ENCODE measurements at places on chromosomes 5 and 9.

- DNase-seq, result no peak
These were observed 97.7 kb downstream of the FNBP1 start for GRCh38 chr9:129945314-129945713.

GRCh38 chr5:73125289-73125688 lies 4.9 kb downstream of the TMEM171 start:
- DNase-seq, result no peak

GRCh38 chr5:76736679-76737556 lies 21.0 kb downstream of the F2R start:
- no peak for DNase-seq

- no peak for DNase-seq
These were observed 643.0 kb upstream of the RGMB start for GRCh38 chr5:98130261-98131035.

DNA sequence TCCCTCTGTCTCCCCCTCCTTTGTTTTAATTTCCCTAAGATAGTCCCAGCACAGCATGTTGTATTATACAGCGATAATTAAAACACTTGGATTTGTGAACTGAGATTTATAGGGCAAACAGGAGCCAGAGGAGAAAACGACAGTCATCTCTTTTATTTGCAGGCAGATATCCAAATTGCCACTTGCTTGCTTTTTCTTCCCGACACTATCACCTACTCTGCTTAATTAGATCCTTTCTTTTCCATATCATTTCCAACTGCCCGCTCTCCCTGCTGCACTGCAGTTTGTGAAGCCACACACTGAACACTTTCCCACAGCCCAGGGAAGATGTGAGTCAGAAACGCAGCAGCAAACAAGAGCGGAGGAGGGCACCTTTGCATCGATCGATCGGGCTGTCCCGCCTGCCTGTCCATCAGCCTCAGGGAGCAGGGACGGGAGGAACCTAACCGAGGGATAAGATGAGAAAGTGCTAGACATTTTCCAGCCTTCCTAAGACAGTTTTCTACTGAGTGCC lies 35.8 kb upstream of the SPRY4 start:
- DNase-seq, result no peak

- DNase-seq, result no peak
These were observed 40.5 kb upstream of the PJA2 start for GRCh38 chr5:109450129-109450877.

DNA sequence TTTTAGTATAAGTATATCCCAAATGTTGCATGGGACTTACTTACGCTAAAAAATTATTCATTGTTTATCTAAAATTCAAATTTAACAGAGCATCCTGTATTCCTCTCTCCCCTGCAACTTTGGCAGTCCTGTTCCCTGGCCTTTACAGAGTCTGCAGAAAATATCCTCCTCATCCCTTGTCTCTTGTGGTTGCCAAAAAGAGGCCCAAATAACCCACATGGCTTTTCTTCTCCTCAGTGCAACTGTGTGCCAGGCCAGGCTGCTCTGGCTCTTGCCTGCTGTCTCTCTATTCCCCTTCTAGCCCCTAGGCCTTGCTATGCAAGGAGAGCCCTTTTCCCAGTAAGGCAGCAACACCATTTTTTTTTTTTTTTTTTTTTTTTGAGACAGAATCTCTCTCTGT lies 23.0 kb downstream of the ARHGEF37 start:
- DNase-seq, result no peak

Measured in NCI-H1105 treated with DMSO at 0.1 percent for 48 hours (cell line).